ENCODE measurements at places on chromosomes 11 and 22.

DNA sequence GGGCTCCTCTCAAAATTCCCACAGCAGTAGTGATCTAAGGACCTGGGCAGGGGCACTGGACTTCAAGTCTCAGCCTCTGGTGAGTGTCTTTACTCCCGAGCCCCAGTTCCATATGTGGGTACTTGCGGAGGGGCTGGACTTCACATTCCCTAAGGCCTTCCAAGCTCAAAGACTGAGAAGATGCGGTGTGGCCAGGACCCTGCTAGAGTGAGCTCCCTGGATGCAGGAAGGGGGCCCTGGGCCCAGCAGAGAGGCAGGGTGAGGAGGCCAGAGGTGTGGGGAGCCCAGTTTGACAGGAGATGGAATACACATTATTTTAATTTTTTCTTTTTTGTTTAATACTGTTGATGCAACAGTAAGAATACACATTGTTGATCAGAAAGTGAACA, 83.7 kb downstream of the IGLL1 start:
- no peak for DNase-seq

DNA sequence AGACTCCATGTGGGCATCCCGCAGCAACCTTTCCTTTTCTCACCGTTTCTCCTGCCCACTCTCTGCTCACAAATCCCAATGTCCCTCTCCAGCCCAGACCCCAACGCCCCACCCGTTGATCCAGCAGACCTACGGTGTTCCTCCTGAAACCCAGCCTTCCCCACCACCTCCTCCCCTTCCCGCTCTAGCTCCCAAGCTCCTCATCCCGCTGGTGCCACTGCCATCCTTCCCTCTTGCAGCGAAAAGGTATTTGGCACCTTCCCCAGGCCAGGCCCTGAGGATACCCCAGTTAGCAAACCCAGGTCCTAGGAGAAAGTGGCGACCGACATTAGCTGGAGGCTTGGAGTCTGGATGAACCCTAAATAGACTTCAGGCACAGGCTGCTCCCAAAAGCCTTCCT, 84.0 kb upstream of the RTL6 start:
- DNase-seq = no peak

DNA sequence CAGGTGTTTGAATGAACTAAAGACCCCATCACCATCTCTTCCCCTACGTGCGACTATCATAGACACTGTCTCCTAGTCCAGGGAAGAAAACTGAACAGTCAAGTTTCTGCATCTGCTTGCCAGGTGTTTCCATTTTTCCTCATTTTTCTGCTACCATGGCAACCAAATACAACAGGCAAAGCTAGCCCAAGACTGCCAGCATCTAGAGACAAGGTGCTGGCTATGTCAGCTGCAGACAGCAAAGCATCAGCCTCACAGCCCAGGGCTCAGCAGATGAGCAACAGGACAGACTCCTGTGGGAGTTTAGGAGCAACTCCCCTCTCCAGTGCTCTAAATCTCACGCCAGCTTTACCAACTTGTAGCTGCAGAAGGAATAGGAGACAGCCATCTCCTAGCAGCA, 124.3 kb downstream of the C11orf58 start:
- DNase-seq = no peak

GRCh38 chr11:33773404-33773986, 825 bp downstream of the FBXO3 start:
- no peak for DNase-seq

DNA sequence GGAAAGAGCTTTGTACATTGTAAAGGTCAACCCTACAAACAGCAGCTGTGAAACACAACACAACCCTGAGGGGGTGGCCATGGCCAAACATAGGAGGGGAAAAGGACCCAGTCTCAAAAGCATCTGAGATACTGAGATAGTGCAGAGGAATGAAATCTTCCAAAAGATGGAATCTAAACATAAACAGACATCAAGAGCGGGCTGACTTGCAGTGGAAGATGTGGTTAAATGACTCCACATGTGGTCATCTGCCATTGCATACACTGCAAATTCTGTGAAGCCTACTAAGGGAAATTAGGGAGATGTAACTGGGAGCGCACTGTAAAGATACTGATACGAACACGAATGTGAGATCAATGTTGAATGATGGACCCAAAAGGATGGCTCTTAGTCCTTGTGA, 22.0 kb downstream of the BDNF start:
- DNase-seq = no peak

DNA sequence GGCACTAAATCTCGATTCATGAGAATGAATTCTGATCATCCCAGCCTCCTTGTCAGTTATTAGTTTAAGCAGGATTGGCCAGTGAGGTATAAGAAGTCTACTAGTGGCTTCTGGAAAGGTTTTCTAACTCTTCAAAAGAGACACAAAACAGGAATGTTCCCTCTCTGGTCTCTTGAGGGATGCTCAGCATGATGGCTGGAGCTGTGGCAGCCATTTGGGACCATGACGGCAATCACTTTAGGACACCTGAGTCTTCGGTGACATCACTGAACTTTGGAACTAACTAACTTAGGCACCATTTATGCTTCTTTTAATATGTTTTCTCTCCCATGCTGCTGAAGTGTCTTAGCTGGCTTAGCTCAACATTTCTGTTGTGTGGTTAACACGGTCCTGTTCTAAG, 20.2 kb upstream of the CRY2 start:
- DNase-seq = no peak

- DNase-seq = no peak
Measured at GRCh38 chr22:47210112-47210657, 447.7 kb downstream of the TBC1D22A start.

GRCh38 chr11:25755918-25756584, 575.9 kb upstream of the ANO3 start:
- no peak for DNase-seq

- DNase-seq = no peak
Measured at GRCh38 chr11:128187835-128188234, 399.5 kb downstream of the ETS1 start.

GRCh38 chr22:37601540-37602442, 6.8 kb upstream of the GGA1 start:
- no peak for DNase-seq

DNA sequence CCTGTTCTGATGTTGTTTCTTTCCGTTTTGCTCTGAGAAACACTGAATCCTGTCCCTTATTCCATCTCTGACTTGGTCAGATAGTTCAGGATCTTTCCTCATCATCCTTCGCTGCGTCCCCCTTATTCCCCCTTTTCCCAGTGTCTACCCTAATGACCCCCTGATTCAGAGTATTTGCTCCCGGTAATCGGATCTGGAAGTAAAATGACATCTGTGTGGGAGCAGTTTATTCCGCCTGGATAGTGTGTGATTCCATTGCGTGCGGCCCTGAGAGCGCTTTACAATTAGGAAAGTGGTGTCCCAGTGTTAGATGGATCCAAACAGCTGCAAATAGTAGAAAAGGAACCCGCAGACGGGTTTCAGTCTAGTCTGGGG, 606 bp downstream of the DRG1 start:
- no peak for DNase-seq

DNA sequence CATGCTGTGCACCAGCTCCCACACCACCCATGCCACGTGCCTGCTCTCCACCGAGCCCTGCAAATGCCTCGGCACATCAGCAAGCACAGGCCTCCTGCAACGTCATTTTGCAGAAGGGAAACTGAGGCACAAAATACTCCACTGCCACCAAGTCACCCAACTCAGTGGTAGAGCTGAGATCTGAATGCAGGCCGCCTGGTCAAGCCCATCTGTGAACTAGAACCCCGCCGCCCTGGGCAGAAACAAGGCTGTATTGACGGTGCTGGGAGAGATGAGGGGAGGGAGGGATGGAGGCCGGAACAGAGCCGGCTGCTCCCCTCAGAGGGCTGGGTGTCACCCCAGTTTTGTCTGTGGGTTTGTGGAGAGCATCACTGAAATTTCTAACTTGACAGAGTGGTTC, 81.4 kb downstream of the CDKN1C start:
- no peak for DNase-seq

GRCh38 chr11:20611892-20612291, 12.5 kb downstream of the SLC6A5 start:
- no peak for DNase-seq
